Activated B cell treated with CpG ODN at 0.5 μM for 24 hours (primary cell): ENCODE measurements at places on chromosomes 11 and 22. TPM values are rescaled to one million over a fixed set of nuclear protein-coding genes. Genes with fewer than 3 reads are reported as not detected.

CRYBA4 gene
- total RNA-seq: not detected in 2 replicates

SLC37A2 gene
- 21.3 and 27.5 TPM in 2 replicates for total RNA-seq

UPK3A gene
- total RNA-seq: 1.4 and 1.6 TPM in 2 replicates

MS4A12 gene
- total RNA-seq: not detected in 2 replicates

MMP13 gene
- total RNA-seq: not detected in 2 replicates

TMA7B gene
- total RNA-seq: 0.58 TPM in 1 of 2 replicates, not detected in the other

DNA sequence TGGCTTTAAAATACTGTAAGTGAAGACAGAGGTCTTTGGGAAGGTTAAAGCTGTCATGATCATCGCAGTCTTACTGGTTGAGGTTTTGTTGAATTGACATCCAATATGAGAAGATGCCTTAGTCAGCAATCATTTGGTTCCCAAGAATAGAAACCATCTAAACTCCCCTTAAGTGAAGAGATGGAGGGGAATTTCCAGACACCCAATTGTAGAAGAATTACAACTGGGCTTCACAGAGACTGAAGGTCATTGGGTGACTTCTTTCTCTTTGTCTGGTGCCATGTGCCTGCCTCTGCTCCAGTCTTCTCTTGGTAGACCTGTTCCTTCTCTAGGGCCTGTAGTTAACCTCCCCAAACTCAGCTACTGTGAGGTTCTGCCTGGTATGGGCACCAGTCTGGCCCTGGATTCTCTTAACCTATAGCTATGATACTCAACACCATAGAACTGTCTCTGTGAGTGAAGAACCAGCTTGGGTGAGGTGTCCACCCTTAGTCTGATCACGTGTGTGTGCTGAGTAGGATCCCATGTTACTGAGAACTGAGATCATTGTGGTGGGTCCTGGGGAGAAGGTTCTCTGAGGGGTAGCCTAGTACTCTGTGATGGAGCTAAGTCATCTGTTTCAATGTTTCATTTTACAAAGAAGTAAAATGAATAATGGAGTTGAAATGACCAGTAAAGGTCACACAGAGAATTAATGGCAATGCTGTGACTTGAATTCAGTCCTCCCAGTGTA lies 182.5 kb downstream of the CSNK2A3 start:
- no peak for DNase-seq

DNA sequence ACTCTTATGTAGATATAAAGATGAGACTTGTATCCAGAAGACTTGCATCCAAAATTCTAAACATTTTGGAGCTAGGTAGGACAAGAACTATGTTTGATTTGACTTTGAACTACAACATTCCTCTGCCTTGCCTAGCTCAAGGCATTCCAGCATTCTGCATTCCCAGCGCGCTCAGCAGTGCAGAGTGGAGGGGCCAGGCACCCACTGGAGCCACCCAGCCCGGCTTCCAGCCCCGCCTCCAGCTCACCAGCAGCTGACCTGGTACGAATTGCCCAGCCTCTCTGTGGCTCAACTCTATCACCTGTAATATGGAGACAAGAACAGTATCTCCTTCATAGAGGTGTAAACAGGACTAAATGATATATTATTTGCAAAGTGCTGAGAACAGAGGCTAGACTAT lies 28.8 kb downstream of the PRDM10 start:
- DNase-seq: no peak

DNA sequence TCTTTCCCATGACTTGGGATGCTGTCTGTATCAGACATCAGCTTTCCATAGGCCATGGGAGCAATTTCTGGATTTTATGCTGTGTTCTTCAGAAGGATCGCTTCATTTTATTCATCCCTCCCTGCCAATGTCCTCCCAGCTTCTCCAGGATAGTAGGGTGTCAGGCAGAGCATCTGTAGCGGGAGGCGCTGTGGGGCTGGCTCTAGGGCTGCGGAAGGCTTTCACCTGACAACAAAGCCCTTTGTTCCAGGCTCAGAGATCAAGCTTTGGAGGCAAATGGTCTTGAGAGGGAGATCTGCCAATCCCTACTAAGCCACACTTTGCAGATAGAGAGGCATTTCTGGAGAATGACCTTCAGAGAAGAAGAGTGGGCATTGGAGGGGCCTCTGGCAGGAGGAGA lies 29.5 kb upstream of the FTH1 start:
- DNase-seq: no peak

DNA sequence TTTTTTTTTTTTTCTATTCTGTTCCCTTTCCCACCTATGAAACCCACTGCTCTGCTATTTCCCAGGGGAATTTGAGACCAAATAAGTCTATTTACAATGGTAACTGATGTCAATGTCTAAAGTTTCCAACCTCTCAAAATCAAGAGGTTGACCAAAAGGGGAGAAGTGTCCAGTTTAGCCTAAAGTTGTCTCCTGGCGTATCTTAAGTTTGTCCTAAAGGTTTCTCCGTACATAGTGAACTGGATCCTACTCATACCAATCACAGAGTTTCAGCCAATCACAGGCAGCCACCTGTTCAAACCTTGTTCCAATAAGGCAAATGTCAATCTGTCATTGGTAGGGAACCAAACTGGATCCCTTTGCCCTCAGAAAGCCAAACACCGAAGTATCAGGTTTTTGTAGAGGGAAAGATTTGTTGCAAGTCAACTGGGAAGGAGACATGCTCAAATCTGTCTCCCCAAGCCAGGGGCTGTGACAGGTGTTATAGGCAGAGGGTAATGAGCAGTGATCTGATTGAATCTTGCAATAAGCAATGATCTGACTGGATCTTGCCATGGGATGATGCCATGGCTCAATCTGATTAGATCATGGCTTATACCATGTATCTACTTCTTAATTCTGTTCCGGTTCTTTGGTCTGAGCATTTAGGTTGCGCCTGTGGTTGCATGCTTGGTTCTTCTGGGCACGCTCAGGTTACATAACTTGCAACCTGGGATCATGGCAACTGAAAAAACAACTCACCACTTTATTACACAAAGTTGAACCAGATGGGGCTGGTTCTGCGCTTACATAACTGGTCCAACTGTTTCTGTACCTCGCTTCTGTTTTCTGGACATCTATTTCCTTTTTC lies 1.1 kb upstream of the VPS37C start:
- DNase-seq: no peak

GRCh38 chr11:66636411-66636810 lies 2.1 kb upstream of the RBM4 start:
- no peak for DNase-seq

DNA sequence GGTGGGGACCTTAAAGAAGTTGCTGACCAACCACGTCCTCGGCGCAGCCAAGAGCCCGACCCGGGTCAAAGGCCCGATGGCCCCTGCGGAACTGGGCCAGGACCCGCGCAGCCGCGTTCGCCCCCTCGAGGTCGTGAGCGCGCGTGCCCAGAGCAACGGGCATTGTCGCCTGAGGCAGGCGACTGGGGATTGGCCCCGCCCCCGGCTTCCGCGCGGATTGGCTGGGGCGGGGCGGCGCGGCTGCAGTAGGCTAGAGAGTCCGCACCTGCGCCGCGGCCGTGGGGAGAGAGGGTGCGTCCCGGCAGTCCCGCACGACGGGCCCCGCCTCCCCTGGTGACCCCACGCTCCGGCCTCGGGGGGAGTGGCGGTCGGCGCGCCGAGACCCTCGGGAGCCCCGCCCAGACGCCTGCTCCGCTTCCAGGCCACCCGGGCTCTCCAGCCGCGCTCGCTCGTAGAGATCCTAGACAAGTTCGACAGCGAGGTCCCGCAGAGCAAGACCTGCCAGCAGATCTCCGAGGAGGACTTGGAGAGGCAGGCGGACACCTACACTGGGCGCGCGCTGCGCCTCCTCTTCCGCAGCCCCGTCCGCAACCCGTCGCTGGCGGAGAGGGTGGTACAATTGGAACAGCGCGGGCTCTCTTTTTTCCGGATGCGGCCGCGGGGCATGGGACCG lies 8.3 kb upstream of the PPIL2 start:
- DNase-seq: peak; percentile 78

DNA sequence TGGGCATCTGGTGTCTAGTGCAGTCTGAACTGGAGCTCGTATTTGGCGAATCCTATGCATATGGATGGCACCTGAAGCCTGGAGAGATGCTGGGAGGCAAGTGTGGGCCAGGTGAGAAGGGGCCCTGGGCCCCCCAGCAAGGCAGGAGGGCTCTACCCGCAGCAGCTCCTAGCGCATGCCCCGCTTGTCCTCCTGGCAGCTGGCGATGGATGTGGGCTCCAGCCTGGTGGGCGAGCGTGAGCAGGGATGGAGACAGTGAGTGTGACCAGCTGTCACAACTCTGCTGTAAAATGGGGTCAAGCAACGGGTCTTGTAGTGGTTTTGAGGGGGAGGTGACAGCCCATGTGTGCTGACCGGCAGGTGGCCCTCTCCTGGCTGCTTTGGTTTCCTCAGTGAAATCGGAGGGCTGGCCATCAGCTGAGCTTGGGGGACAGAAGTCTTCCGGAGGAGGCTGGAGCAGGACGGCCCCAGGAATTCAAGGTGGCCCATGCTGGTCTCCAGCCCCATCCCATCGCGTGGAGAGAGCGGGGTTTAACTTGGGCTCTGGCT lies 12.0 kb downstream of the FRMD8 start:
- DNase-seq: no peak
